ENCODE measurements at places on chromosomes 12 and 14.

DNA sequence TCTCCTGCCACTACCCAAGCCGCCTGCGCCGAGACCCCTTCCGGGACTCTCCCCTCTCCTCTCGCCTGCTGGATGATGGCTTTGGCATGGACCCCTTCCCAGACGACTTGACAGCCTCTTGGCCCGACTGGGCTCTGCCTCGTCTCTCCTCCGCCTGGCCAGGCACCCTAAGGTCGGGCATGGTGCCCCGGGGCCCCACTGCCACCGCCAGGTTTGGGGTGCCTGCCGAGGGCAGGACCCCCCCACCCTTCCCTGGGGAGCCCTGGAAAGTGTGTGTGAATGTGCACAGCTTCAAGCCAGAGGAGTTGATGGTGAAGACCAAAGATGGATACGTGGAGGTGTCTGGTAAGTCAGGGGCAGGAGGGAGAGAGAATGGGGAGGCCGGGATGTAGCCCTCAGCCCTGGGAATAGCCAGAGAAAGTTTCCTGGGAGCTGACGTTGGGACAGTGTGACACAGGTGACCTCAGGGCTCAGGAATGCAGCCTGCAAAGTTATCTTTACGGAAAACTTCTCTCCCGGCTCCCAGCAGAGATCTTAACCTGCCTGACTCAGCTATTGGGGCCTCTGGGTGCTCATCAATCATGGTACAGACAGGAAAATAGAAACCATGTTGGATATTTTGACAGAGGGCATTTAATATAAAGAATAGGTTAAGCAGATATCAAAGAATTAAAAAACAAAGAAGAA, 747 bp downstream of the HSPB8 start:
- peak; percentile 59 for DNase-seq

DNA sequence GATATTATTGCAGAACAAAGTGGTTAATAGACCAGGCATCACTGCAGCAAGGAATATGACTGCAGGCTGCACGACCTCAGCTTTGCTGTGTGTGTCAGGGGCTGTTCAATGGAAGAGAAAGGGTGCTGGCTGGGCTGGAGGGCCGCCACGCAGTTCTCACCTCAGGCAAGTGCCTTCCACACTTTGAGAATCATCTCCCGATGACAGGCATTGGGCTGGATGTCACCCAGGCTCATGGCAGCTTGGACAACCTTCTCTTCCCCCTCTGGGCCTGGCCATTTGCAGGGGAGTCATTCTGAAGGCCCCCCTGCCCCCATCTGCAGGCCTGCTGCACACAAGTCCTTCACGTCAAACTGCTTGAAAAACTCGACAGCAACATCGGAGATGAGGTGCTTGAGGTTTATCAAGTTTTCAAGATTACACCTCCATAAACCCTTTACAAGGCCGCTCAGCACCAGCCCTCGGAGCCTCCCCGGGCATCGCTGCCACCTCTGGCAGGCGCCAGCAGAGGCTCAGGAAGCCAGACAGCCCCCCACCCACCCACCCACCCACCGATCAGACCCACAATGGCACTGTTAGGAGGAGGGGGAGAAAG, 165.9 kb upstream of the GSC start:
- DNase-seq: no peak

DNA sequence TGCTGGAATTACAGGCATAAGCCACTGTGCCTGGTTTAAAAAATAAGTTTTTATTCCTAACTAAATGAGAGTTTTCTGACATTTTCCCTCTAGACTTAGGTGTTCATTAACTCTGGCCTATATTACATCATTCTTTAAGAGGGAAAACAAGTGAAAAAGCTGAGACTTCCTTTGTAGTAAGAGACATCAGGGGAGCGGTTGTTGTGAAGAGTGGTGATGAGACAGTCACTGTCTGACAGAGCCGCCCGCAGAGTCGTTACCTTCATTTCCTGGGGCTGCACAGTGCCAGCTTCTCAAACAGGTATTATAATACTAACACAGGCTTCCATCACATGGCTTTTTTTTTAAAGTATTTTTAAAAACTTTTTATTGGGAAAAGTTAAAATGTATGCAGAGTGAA, 19.7 kb upstream of the TDRD9 start:
- no peak for DNase-seq

- peak; percentile 96 for DNase-seq
Observed at GRCh38 chr12:67426067-67426466, 156.9 kb downstream of the CAND1 start.

DNA sequence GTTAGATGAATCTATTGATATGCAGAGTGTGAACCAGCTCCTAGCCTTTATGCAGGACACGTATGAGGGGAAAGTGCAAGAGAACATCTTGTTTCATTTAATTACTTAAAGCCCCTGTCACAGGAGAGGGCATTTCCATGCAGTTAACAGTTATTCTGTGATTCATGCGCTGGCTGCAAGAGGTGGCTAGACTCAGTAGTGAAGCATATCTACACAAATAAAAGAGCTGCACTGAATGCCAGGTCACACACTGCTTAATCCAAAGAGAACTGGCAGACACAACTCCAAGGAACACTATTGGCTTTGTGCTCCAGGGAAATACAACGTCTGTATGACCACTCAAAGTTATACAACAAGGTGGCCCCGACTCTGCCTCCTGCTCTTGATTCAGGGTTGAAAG, 394.1 kb downstream of the C12orf75 start:
- DNase-seq: no peak

GRCh38 chr14:22986508-22987054, 4.2 kb upstream of the AJUBA start:
- peak; percentile 80 for DNase-seq

Data from fibroblast of skin of scalp (primary cell).